GM13976 (cell line): ENCODE measurements at places on chromosomes 7 and 10.

GRCh38 chr7:137000621-137001020 is 132.2 kb downstream of the CHRM2 start:
- no peak for DNase-seq

DNA sequence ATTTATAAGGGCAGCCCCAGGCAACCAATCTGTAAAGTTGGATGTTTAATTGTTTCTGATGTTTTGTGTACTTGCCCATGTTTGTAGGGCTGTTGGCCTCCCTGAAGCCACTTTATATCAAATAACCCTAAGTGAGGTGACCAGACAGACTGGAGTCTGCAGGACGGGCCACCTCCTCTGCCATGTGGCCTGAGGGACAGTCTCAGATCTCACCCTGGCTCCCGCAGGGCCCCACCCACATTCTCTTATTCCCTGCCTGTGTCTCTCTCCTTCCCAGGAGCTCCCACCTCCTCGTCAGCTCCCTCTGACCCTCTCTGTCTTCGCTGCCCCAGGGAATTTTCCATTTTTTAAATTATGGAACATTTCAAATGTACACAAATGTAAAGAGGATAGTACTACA is 9.5 kb upstream of the C10orf71 start:
- DNase-seq: no peak

- no peak for DNase-seq
These were observed 52.4 kb downstream of the SORBS1 start for GRCh38 chr10:95508730-95509129.

DNA sequence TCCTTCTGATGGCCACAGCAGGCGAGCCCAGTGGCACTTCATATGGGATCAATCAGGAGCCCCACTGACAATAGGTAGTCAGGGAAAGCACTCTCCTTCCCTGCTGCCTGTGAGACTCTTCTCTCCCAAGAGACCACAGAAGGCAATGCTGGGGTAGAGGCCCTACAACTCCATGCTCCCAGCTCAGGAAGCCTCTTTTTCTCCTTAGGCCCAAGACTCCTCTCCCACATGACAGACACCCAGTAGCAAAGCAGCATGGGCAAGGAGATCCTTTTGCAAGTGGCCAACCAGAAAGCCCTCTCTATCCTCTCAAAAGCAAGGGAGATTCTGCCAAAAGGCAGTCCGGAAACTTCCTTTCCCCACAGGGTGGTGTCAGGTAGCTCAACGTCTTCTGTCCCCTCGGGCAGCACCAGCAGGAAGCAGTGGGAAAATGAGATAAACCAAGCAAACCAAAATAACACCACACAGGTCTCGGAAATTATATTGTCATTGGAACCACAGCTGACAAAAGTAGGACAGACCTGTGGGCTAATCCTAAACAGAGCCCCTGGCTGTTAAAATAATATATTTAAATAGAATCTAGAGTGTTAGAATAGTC is 172.7 kb upstream of the GDF10 start:
- DNase-seq: no peak

GRCh38 chr7:85011127-85011526 is 175.7 kb downstream of the SEMA3D start:
- no peak for DNase-seq

DNA sequence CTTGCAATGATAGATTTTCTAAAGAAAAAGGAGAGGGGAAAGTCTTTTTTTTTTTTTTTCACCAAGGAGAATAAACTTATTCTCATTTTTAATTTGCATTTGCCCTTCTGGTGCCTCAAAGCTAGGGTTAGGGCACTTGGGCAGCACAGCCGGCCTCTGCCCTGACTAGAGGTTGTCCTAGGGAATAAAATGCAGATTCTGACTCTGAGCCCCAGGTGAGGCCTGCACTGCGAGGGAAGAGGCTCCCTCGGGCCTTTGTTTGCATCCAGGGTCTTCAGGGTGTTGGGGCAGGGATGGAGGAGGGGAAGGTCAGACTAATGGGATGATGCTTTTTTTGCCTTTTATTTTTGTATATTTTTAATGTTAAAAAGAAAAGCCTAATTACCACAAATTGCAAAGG is 7.8 kb downstream of the MYL7 start:
- no peak for DNase-seq

DNA sequence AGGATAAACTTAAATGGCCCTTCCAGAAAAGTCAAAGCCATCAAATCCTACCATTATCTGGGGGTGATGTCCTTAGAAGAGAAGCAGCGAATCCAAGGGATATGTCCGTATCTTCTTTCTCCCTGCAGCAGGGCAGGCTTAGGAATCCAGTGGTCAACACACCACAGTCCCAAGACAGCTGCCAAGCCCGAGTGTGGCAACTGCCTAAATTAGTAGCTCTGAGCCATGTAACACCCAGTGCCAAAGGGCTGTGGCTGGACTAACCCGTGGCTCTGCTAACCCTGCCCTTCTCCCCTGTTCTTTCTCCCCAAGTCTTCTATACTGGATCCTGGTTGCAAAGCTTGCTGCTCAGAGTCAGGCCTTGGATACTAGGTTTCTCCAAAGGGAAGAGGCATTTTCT is 74.8 kb downstream of the CDK1 start:
- no peak for DNase-seq

- no peak for DNase-seq
These were observed 240.6 kb downstream of the DGKI start for GRCh38 chr7:137606061-137606674.

DNA sequence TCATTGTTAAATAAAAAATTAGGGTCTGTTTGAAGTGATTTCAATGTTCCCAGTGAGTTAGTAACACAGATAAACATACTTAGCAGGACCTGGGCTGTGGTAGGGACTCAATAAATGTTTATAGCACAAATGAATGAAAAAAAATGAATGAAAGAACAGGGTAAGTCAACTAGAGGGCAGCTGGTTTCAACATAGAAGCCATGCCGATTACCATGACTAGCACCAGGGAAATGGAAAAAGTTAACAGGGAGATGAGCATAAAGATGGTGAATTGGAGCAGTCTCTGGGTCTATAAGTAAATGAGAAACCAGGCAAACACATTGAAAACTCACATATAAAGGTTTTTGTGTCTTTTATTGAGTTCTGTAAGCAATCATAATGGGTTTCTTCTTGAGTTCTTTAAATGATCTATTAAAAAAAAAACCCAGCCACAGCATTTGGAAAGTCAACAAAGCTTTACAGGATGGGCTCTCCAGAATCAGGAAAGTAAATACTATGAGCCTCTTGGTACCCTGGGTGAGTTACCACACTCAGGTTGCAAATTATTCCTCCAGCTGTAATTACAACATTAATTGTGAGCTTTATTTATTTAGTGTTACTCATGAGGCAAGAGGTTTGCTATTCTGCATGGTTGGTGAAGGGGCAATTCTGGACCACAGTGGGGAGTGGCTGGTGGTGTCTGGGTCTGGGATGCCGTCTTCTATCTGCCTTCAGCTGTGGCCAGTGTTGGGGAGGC is 46.1 kb upstream of the MTPN start:
- no peak for DNase-seq

DNA sequence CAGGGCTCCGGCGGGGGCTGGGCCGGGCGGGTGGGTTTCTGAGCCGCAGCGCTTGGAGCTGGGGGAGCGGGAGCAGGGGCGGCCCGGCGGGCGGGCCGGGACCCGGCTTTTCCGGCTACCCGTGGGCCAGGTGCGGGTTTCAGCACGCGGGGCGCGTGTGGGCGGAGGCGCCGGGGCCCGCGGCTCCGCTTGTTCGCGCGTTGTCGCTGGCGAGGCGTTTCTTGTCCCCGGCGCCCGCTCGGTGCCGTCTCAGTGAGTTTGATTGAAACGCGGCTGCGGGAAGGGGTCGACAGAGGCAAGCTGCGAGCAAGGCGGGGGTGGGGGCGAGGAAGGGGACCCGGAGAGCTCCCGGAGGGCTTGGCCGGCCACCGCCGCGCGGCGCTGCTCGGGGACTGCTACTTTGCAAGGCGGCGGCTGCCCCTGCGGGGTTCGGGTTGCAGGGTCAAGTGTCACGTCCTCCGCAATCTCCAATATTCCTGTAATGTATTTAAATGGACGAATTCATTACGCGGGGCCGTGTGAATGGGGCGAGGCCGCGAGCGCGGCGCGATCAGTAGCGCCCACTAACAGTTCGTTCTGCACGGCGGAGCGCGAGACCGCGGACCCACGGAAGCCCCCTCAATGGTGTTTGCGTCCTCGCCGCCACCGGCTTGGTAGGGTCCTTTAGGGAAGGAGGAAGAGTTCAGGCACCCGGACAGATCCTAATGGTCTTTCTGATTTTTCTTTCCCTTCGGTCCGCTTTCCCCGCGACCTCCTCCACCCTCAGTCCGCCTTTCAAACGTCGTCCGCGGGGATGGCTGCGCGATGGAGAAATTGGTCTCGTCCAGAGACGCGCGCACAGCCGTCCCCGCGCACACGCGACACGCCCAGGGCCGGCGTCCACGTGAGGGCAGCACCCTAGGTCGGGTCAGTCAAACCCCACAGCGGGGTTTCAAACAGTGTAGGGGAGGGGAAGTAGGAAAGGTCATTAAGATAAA is 76.9 kb downstream of the INSIG1 start:
- no peak for DNase-seq

GRCh38 chr7:102101111-102101551 is 185.5 kb upstream of the SH2B2 start:
- DNase-seq: no peak

GRCh38 chr10:30858499-30858898 is 173.2 kb downstream of the ZNF438 start:
- DNase-seq: no peak

GRCh38 chr7:116692401-116693308 is 20.7 kb downstream of the MET start:
- DNase-seq: no peak

- no peak for DNase-seq
These were observed 64.2 kb downstream of the CNOT4 start for GRCh38 chr7:135445690-135446089.

DNA sequence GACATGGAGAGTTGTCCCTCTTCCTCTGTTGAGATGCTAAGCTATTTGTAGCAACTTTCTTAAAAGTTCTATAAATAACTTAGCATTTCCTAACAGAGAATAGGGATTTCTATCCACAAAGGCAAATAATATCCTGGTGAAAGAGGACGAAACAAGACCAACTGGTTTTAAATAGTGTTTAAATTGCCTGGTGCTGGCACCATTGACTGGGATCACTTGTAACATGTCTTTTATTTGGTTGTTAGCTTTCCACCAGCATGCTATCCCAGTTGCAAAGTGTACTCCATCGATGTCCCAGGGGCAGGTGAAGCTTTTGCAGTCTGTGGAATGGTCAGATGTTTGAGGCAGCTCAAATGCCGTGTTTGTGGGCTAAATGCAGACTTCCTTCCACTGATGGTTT is 3.7 kb downstream of the SUFU start:
- DNase-seq: no peak

GRCh38 chr7:111159426-111159825 is 68.5 kb downstream of the LRRN3 start:
- DNase-seq: no peak

DNA sequence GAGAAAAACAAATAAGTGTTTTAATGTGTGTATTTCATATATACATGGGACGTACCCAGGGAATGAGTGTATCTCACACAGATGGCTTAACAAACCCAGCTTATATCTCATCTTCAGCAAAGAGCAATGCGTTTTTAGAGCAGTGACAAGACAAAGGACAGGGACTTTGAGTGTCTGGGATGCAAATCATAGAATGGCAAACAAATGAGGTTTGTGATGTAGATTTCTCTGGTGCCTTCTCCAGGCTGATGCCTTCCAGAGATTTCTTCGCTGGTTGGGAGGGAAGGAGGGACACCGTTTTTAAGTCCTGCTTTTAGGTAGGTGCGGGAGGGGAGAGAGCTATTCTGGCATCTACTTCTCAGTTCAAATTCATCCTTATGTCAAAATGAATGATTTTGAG is 16.6 kb downstream of the LANCL2 start:
- no peak for DNase-seq
